Muscle of arm (tissue), 14 donors: ENCODE measurements at places on chromosomes 5 and 9.

- no peak for DNase-seq
Observed at GRCh38 chr9:16681652-16681987, 188.8 kb downstream of the BNC2 start.

DNA sequence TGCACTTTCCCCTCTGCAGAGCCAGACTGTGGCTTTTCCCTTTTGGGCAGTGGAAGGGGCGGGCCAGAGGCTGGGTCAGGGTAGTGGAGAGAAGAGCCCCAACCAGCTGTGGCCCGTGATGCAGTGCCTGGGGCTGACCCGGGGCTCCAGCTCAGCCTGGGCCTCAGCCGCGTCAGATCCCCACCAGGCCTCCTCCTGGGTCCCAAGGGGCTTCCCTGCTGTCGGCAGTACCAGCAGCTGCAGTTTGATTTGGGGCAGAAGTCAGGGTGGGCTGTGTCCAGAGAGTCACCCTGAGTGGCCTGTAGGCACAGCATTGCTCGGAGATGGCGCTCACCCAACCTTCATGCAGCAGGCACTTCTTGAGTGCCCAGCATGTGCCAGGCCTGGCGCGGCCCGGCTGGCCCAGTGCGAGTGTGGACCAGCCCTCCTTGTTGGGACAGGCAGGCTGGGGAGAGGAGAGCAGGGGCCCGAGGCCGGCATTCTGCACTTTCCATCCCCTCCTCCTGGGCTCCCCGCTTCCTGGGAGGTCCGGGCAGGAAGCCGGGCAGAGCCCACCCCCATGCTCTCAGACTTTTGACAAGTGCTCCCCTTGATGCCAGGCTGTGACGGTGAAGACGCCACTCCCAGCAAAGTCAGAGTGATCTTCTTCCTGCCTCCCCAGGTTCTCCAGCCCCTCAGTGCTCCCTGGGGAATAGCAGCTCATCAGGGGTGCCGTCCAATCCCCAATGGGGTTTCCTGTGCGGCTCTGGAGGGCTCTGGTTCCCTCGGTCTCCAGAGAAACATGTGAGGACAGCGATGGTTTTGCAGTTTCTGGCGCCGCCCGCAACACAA lies 88.3 kb upstream of the COL5A1 start:
- DNase-seq = no peak

DNA sequence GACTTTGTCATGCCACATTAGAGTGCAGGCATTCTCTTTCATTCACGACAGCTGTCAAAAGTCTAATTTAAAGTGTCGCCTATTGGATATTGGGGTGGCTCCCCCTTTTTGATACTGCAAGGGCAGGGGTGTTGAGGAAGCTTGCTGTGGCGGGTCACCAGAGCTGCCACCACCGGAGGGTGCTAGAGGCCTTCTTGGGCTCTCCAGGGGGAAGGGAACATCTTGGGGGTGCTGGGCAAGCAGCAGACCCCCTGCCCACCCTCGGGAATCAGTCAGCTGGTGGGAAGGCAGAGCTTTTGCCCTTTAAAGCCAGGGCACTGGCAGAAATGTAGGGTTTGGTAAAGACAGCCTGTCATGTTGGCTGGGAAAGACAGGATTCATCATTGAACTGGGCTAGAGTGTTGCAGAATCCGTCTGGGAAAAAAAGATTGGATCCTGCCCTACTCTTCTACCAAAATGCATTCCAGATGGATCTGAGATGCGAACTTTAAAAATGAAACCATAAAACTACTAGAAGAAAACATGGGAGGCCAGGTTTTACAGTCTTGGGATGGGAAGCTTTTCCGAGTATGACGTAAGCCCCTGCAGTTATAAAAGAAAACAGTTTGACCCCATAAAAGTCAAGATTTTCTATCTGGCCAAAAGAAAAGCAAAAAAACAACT lies 22.3 kb downstream of the COL5A1 start:
- no peak for DNase-seq

- DNase-seq = no peak
Observed at GRCh38 chr5:23930985-23931384, 423.6 kb downstream of the PRDM9 start.

DNA sequence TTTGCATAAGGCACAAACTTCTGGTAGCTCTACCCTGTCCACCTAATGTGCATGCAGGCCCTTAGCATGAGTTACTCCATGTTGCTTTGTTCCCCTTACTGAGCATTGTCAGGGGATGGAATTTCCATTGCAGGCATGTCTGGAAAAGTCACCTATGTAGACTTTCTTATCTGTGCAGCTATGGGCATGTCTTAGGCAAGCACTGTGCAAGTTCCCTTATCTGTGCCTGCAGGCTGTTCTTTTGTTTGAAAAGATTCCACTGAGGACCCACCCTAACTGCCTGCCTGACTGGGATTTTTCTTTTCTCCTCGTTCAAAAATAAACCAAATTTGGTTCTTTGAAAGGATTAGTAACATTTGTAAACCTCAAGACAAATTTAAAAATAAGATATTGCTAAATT lies 587.0 kb downstream of the CDH18 start:
- no peak for DNase-seq

DNA sequence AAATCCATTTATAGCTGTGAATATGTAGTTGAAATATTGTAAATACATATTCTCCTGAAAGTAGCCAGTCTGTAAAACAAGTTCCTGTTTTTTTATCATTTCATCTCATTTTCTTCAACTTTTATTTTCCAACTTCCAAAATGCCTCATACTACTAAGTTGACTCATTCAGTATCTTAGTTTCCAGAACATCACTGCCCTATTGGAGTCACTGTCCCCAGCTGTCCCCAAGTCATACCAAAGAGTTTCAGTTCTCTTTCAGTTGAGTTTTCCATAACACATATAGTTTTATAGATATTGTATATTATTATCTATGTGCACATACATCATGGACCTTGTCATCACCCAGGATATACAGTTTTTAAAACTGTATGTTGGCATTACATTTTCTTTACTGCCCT lies 261.7 kb downstream of the CDH12 start:
- DNase-seq = no peak

GRCh38 chr9:133403766-133404453 lies 13.9 kb downstream of the REXO4 start:
- DNase-seq = no peak

- DNase-seq = no peak
Observed at GRCh38 chr5:135031813-135032694, 2.0 kb downstream of the PITX1 start.

DNA sequence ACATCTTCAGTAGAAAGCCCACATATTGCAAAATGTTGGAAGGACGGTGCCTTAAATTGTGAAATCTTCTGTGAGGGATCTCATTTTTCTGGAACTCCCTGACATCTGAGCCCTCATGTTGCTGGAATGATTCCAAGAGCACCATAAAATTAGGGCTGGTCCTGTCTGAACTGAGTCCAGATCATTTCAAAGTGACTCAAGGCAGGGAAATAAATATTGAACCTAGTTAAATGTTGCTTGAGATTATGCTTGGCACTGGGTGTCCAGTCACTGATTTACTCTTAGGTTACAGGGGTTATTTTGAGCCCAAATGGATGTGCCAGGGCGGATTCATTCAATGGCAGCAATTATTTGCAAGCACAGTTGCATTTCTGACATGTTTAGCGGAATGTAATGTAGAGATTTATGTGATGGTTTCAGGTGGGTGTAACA lies 437.0 kb downstream of the PIK3R1 start:
- DNase-seq = no peak

GRCh38 chr9:116287721-116288120 lies 134.1 kb downstream of the PAPPA start:
- DNase-seq = no peak

GRCh38 chr5:16934677-16935153 lies 1.4 kb downstream of the MYO10 start:
- no peak for DNase-seq

DNA sequence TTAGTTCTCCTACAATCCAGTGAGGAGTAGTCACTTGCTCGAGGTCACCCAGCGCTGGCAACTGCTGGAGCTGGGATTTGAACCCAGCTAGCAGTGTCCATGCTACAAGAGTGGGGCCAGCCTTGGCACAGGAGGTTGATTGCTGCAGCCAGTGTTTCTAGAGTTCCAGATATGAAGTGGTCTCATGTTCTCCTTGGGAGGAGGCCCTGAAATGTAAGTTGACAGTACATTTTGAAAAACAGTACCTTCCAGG lies 802 bp downstream of the CCDC107 start:
- DNase-seq = no peak
